Aorta (tissue), 5 donors: ENCODE measurements at places on chromosomes 16 and 17. TPM values are rescaled to one million over a fixed set of nuclear protein-coding genes. Genes with fewer than 3 reads are reported as not detected.

The GPR142 gene
- total RNA-seq, result not detected

The DRC3 gene
- total RNA-seq, result 2.0 TPM

The HP gene
- 19.4 TPM for total RNA-seq

The ITGAX gene
- total RNA-seq, result 25.0 TPM

The PRSS33 gene
- not detected for total RNA-seq

The TP53TG3 gene
- total RNA-seq, result not detected

- no peak for DNase-seq
These were observed 7.7 kb upstream of the ACTG1 start for GRCh38 chr17:81520021-81520901.

DNA sequence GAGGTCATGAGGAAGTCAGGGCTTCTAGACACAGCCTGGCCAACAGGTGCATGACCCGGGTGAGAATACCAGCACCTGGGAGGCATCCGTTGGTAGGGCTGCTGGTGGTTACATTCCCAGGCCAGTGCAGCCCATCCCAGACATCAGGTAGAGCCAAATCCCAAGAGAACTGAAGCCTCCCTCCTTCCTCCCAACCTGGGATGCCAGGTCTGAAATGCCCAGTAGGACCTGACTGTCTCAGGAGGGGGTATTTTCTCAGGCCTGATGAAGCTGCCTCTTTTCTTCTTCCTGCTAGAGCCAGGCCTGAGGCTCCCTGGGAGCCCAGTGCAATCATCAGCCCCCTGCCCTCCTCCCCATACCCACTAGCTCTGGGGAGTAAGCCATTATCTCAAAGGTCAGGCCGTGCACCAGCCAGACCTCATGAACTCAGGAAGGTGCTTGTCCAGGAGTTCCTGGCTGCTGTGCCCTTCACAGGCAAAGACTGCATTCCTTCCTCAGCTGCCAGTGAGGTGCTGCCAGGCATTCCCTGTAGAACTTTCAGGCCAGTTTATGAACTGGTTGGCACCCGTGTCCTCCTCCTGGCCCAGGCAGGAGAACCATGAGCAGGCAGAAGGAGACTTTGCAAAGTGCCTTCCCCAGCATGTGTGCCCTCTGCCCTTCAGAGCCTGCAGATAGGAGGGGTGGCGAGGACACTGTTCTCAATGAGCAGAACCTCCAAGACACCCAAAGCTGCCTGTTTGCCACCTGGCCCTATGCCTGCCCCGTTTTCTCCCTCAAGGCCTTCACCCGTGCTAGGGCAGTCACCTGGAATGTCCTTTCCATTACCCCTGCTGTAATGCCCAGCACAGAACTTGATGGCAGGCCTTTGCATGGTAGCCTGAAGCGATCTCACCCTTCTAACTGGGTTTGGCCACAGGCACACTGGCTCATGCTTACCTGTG lies 7.6 kb downstream of the TBX2 start:
- peak; percentile 61 for DNase-seq

- no peak for DNase-seq
These were observed 498 bp downstream of the SMYD4 start for GRCh38 chr17:1829216-1829591.

DNA sequence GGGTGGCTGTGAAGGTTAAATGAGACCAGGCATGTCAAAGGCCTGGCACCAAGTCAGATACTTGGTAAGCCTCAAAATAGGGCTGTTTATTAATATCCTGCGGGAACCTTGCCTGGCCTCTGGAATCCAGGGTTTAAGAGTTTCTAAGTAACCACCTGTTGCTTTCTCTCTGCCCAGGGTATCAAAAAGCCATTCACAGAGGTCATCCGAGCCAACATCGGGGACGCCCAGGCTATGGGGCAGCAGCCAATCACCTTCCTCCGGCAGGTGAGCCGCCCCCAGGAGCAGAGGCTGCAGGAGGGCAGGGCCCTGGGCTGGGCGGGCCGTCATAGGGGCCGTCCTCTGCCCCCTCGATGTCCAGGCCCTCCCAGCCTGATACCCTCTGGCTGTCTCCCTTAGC lies 13.3 kb downstream of the GPT2 start:
- no peak for DNase-seq

GRCh38 chr16:24580665-24581064 lies 41.3 kb downstream of the RBBP6 start:
- DNase-seq, result no peak

- no peak for DNase-seq
These were observed 3.0 kb downstream of the APPBP2 start for GRCh38 chr17:60522889-60523626.

- DNase-seq, result peak; percentile 77
These were observed 86.9 kb downstream of the SEC14L1 start for GRCh38 chr17:77227461-77228240.

DNA sequence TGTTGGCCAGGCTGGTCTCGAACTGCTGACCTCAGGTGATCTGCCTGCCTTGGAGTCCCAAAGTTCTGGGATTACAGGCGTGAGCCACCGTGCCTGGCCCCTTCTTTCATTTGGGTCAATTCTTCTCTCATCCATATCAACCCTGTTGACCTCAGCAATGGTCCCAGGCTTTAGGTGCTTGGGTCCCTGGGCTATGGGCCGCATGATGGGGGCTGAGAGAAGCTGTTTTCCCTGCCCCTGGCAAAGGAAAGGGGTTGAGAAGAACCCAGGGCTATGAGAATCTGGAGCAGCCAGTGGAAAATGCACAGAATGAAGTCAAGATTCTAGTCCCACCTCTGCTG lies 90.2 kb upstream of the TOB1 start:
- no peak for DNase-seq
